ENCODE measurements at places on chromosomes 3 and 15. TPM values are rescaled to one million over a fixed set of nuclear protein-coding genes. Genes with fewer than 3 reads are reported as not detected.

The FBXO40 gene
- total RNA-seq, result not detected

The MOBP gene
- total RNA-seq, result not detected

The ATP13A5 gene
- not detected for total RNA-seq

The IQCF5 gene
- not detected for total RNA-seq

The EPB42 gene
- 4.0 TPM for total RNA-seq

The GREM1 gene
- total RNA-seq, result 29.4 TPM

The FEZF2 gene
- not detected for total RNA-seq

The NKTR gene
- 52.2 TPM for total RNA-seq

The SAMD7 gene
- total RNA-seq, result not detected

The HRG gene
- not detected for total RNA-seq

The CDCP1 gene
- total RNA-seq, result 10.9 TPM

The PLA2G4E gene
- not detected for total RNA-seq

The DAPK2 gene
- total RNA-seq, result 36.3 TPM

The P2RY14 gene
- total RNA-seq, result 12.8 TPM

The CTXN2 gene
- not detected for total RNA-seq

DNA sequence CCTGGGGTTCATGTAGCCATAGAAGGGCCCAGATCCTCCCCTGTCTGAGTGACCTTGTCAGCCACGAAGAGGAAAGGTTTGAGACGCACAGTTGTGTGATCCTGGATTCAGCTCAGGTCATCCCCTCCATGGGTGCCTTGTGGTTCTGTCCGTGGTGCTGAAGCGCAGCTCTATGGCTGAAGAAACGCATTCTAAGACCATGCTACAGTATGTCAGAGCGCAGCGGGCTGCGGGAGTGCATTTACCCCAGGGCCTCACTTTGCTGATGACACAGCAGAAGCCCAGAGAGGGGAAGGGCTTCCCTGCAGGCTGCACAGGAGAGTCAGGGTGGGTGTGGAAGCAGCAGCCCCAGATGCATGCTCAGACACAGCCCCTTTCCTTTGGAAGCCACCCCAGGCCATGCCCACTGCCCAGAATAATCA lies 68.8 kb upstream of the IQSEC1 start:
- no peak for DNase-seq

DNA sequence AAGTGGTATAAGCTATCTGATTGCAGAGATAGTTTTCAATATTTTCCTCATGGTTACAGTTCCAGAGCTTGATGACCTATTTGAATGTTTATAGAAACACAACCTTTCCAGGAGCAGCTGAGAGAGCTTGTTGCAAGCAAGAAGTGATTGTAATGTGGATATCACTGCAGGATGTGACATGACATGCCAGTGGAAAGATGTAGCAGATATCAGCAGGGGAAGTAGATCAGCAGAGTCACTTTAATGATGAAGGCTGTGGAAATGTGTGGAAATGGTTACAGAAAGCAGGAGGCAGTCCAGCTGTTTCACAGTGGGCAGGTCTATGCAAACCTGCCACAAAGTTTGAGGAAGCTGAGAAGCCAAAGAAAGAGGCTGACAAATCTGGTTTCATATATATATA lies 21.0 kb downstream of the TMEM158 start:
- no peak for DNase-seq

DNA sequence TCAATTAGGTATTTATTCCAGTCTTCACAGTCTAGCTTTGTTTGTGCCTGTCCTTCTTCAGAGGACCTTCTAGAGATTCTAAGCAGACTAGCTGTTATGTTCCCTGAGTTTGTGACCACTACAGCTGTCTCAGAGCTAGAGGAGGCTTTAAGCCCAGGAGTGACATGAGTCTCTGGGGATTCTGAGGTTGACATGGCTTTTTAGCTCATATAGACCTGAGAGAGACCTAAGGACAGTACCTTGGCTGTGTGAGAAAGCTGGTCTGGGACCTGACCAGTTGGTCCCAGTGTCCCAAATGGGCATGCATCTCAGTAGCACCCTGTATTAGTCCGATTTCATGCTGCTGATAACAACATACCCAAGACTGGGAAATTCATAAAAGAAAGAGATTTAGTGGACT lies 330.2 kb downstream of the DIPK2A start:
- no peak for DNase-seq

- DNase-seq, result no peak
Observed at GRCh38 chr3:154657218-154657617, 227.2 kb upstream of the GPR149 start.

- DNase-seq, result no peak
Observed at GRCh38 chr3:32861681-32862080, 43.9 kb downstream of the TRIM71 start.

- DNase-seq, result no peak
Observed at GRCh38 chr3:139238281-139239030, 105.4 kb upstream of the MRPS22 start.

GRCh38 chr3:47859956-47860605 lies 57.1 kb downstream of the DHX30 start:
- DNase-seq, result no peak

- DNase-seq, result no peak
Observed at GRCh38 chr3:9883706-9884554, 3.9 kb upstream of the CIDEC start.

DNA sequence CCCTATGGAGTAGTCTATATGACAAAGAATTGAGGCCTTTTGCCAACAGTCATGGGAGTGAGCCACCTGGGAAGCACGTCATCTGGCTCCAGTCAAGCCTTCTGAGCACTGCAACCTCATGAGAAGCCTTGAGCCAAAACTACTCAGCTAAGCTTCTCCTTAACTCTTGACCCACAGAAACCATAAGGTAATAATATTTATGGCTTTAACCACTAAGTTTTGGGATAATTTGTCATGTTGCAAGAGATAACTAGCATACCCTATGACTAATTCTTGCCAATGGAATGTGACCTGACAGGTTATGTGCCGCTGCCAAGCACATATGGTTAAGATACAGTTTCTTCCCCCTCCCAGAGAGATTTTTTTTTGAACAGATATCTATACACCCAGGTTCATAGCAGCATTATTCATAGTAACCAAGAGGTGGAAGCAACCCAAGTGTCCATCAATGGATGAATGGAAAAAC lies 11.8 kb upstream of the SLC6A11 start:
- DNase-seq, result no peak

DNA sequence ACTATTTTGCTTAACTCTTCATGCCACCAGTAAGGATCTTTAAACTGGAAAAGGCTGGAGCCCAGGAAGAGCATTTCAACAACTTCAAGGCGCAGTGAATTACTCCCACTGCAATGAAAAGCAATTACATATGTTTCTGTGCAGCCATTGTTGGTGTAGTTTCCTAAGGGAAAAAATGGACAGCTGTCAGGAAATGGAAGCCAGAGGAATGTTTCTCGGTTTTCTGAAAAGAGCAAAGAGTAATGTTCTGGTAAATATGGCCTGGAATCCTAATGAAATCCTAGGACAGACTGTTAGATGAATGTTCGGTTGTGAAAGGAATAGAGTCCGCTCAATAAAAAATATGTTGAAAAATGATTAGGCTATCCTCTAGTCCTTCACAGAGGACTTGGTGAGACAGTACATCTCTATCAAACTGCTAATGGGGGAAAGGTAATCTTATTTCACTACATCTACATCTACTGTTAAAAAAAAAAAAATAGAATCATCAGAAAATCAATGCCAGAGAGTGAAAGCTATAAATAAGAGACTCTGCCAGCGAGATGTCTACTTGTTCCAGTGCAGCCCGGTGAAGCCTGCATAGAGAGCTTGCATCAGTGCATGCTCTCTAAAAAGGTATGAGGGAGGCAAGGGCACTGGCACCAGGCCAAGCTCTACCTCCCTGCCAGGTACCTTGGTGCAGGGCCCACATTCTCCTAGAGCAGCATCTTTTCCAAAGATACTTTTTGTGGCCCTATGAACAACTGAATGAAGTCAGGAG lies 68.2 kb upstream of the TJP1 start:
- no peak for DNase-seq

- DNase-seq, result no peak
Observed at GRCh38 chr3:130543322-130543721, 26.3 kb downstream of the COL6A6 start.

DNA sequence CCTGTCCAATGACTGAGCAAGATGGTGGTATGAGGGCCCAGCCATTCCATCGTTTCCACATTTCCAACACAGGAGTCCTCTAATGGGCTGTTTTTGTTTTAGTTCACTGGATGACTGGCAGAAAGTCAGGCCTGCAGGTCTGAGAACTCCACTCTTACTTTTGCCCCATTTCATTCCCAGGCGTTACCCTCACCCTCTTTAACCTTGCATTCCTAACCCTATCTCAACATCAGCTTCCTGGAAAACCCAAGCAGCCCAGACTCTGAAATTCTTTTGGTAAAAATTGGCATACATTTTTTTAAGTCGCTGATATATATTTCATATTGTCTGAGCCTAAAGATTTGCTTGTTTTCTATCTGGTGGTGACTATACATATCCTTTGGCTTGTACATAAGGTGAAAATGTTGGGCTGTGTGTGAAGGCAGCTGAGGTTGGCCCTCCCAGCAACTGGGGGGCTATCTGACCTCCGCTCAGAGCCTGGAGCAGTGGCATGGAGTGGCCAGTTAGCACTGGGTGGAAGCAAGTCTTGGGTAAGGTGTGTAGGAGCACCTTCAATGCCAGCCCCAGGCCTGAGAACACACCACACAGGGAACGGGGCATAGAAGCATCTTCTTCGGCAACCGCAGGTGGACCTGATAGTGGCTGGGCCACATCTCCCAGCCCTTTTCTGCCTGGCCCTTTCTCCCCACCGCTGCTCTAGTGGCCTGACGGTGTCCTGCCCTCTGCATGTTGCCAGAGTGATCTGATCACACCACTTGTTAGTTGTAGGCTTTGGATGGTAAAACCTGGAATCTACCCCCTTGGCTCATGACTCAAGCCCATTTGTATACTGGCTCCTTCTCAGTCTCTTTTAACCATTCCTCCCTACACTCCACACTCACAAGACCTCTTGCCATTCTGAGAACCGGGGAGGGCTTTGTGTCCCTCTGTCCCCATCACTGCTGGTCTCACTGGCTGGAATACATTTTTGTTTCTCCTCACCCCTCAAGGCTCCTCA lies 50.0 kb downstream of the AMOTL2 start:
- DNase-seq, result no peak

DNA sequence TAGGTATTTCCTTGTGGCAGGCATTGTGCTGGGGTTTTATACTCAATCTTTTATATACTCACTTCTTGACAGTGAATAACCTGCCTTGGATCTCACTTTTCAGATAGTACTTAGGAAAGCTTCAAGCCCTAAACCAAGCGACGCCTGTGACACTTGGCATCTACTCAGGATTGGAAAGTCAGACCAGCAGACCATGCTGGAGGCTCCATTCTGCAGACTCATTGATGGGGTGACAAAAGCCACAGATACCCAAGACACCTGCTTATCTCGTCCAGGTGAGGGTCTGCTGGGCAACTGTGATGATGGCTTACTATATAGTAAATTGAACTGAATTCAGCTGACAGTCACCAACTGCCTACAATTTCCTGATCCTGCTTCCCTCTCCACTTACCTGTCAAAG lies 79.4 kb upstream of the MRPS22 start:
- no peak for DNase-seq

DNA sequence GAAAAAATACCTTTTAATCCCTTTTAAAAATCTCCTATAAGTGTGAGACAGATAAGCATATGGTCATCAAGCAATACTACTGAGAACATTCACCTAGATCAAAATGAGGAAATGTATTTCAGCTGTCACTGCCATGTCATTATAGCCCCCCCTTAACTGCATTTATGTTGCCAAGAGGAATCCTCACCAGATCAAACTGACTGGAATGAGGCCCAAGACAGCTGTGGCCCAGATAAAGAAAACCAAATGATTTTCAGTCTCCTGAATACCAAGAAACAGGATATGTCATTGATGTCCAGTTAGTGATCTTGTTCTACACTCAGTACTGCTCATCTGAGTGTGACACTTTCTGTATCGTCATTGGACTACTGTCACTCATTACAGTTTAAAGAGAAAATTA lies 35.1 kb upstream of the CPB1 start:
- DNase-seq, result no peak

GRCh38 chr15:70602834-70603560 lies 160.4 kb downstream of the UACA start:
- DNase-seq, result no peak

- no peak for DNase-seq
Observed at GRCh38 chr15:82959423-82959822, 6.9 kb upstream of the HOMER2 start.

DNA sequence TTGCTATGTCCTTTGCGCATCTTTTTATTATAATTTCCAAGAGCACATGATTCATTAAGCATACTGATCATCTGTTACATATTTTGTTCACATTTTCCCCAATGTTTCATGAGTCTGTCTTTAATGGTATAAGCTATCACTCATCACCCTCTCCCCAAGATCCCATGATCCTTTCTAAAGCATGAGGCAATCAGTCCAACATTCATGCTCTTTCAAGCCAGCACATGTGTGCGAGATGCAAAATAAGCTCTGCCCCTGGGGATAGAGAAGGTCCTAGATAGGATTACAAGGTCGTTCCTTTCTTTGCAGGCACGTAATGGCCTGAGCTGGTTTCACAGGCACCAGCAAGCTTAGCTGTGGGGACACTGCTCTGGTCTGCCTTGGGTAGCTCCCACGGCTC lies 32.2 kb upstream of the B3GNT5 start:
- no peak for DNase-seq

DNA sequence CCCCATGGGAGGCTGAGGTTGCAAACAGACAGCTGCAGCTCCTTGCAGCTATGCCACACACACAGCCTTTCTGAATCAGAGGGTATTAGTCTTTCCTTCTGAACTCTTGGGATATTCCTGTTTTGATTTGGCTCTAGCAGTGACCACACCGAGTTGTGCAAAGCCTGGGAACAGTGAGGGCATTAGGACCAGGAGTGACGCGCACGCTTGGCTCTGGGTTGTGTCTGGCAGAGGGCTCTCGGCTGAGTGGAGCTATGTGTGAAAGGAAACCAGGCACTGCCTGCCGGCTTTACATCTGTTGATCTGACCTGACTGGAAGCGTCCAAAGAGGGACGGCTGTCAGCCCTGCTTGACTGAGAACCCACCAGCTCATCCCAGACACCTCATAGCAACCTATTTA lies at the start of gene GALNT15:
GALNT15 (plus strand) TSS at position 292 of the 400 bp plus-strand sequence. CDS start 472 bp downstream, outside the sequence.
- DNase-seq, result peak; percentile 62

- no peak for DNase-seq
Observed at GRCh38 chr3:131725414-131725813, 222.6 kb upstream of the MRPL3 start.

GRCh38 chr3:57952208-57952631 lies 56.0 kb upstream of the FLNB start:
- DNase-seq, result no peak

DNA sequence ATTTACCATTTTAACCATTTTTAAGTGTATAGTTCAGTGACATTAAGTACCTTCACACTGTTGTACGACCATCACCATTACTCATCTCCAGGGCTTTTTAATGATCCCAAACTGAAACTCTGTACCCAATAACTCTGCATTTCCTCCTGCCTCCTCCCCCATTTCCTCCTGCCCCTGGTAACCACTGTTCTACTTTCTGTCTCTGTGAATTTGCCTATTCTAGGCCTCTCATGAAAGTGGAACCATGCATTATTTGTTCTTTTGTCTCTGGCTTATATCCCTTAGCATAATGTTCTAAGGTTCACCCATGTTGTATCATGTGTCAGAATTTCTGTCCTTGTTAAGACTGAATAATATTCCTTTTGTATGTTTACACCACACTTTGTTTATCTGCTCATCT lies 154.2 kb downstream of the MECOM start:
- no peak for DNase-seq
